Kidney tubule cell (primary cell): ENCODE measurements at places on chromosomes 5 and 9.

DNA sequence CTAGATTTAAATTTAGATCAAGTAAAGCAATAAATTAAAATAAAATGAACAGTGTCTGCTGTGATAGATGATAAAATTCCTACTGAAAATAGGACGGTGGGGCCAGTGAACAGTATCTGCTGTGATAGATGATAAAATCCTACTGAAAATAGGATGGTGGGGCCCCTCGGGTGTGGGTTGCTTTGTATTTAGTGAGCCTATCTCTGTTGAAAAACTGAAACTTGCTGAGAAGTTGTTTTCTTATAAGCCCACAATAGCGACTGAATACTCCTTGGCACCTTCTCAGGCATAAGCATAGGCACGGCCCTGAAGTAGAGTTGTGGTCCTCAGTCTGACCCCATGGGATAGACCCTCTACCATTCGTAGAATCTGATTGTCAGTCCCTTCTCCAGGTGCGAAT lies 5.7 kb downstream of the SDHA start:
- no peak for DNase-seq

DNA sequence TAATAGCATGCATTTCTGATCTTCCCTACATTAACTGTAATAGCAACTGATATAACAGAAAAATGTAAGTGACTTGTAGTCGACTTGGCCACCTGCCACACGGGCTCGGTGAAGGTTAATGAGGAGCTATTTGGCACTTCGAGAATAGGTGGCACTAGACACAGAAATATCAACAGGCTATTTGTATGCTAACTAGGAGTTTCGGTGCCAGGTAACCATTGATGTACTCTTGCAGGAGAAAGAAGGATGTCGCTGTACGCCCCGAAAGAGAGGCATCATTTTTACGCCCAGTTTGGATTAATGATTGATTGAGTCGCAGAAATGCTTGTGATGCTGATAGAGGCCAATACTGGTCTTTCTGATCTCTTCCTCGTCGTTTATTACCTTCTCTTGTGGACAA lies 516 bp upstream of the DMRT2 start:
- DNase-seq = peak; percentile 14

GRCh38 chr5:166991601-166992000 lies 1299.8 kb upstream of the WWC1 start:
- no peak for DNase-seq

- DNase-seq = no peak
Observed at GRCh38 chr9:109036744-109037680, 23.7 kb upstream of the CTNNAL1 start.

DNA sequence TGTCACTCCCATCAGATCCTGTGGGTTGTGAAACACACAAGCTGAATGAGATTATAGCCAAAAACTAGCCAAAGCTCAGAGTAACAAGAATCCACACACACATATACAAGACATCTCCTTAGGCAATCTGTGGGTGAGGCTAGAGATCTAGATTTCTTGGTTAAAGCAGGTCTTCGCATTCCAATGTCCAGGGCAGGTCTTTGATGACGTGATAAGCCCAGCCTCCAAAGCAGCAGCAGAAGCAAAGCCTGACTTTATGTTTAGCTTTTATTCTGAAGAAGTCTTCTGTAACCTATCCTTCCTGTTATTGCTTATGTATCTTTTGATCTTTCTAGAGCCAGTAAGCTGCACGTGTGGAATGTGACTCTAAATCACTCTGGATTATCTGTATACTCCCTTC lies 199.1 kb upstream of the SLC30A5 start:
- DNase-seq = no peak

- peak; percentile 30 for DNase-seq
Observed at GRCh38 chr9:16561121-16561520, 309.3 kb downstream of the BNC2 start.

GRCh38 chr9:118209343-118209742 lies 505.1 kb downstream of the TLR4 start:
- DNase-seq = no peak

- peak; percentile 63 for DNase-seq
Observed at GRCh38 chr5:39570403-39571027, 145.7 kb upstream of the DAB2 start.

DNA sequence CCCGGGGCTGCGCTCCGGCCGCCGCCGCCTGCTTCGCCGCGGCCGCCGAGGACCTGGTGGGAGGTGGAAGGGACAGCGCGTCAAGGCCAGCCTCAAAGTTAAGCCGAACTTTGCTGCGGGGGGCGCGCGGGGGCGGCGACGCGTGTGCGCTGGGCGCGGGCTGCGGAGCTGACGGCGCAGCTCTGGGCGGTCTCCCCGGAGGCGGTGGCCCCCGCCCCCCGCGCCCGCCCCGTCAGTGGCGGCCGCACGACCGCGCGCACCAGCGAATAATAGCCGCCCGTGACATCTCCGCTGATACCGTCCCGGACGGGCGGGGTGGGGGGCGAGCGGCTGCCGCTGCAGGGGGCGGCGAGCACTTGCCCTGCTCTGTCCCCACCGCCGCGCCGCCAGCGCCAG lies 579 bp upstream of the FAM78A start:
- DNase-seq = no peak

- no peak for DNase-seq
Observed at GRCh38 chr9:134152022-134152448, 12.3 kb downstream of the RNU6ATAC start.

DNA sequence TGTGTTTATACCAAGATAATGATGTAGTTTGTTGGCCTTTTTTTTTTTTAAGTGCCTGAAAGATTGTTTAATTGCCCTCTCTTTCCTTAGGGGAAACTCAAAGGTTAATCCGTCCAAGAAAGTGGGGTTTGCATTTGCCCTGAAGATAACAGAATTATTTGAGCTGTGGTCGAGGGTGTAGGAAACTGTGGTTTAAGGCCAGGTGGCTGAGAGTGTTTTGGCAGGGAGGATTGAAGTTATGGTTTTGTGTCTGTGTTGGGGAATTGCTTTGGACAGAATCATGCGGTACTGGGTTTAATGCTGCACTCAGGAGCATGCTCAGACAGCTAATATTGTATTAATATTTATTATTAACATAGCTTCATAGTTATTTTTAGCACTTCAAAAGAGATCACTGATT lies 509.8 kb downstream of the EBF1 start:
- DNase-seq = no peak

GRCh38 chr5:13865312-13865711 lies 79.2 kb downstream of the DNAH5 start:
- peak; percentile 40 for DNase-seq

- no peak for DNase-seq
Observed at GRCh38 chr5:58490402-58491050, 709 bp upstream of the GAPT start.

DNA sequence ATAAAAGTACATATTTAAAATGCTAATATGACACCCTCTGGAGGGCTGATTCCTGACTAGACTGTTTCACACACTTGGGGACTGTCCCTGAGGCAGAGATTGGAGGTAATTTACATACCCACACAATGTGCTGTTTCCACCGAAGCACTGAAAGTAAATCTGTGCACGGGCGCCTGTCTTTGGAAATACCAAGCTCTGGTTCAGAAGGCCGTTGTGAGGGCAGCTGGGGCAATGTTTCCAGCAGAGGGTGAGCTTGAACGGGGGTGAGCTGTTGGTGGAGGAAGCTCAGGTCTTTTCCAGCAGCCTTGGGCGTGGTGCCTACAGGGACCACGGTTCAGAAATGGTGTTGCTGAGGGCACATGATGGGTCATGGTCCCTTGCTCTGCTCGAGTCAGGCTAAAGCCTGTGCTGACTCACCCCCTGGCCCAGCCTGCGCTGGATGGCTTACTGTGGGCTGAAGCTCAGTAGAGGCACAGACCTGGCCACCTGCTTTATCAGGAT lies 25.8 kb upstream of the HMCN2 start:
- DNase-seq = peak; percentile 89
